ENCODE measurements at places on chromosomes 6 and 20. TPM values are rescaled to one million over a fixed set of nuclear protein-coding genes. Genes with fewer than 3 reads are reported as not detected.

COL11A2 gene
- total RNA-seq: 0.72 TPM

PDE7B gene
- 22.9 TPM for total RNA-seq

IL20RA gene
- total RNA-seq: 5.1 TPM

EFCAB8 gene
- 0.96 TPM for total RNA-seq

CRISP3 gene
- total RNA-seq: 10.8 TPM

SLC22A23 gene
- total RNA-seq: 18.5 TPM

NMBR gene
- total RNA-seq: 0.48 TPM

EYA4 gene
- 11.1 TPM for total RNA-seq

SPATS1 gene
- not detected for total RNA-seq

ZNF334 gene
- total RNA-seq: 12.0 TPM

DDAH2 gene
- 87.4 TPM for total RNA-seq

UBD gene
- total RNA-seq: 1.9 TPM

RNF39 gene
- total RNA-seq: 1.7 TPM

PKIB gene
- total RNA-seq: 8.7 TPM

HDGFL1 gene
- 2.9 TPM for total RNA-seq

ZCCHC3 gene
- 40.0 TPM for total RNA-seq

SRSF6 gene
- total RNA-seq: 30.1 TPM

LINC00237 gene
- total RNA-seq: 4.3 TPM

MRAP2 gene
- total RNA-seq: 4.1 TPM

RFX6 gene
- total RNA-seq: 0.72 TPM

GCNT2 gene
- 6.0 TPM for total RNA-seq

ERVFRD-1 gene
- 0.48 TPM for total RNA-seq

RSPH4A gene
- 5.1 TPM for total RNA-seq

EDN3 gene
- total RNA-seq: 18.5 TPM

PLA2G7 gene
- 0.48 TPM for total RNA-seq

Data from umbilical cord (tissue), 2 donors.